G401 (cell line): ENCODE measurements at places on chromosomes 1 and 21.

- no peak for DNase-seq
These were observed 106.2 kb upstream of the DPT start for GRCh38 chr1:168835176-168835575.

DNA sequence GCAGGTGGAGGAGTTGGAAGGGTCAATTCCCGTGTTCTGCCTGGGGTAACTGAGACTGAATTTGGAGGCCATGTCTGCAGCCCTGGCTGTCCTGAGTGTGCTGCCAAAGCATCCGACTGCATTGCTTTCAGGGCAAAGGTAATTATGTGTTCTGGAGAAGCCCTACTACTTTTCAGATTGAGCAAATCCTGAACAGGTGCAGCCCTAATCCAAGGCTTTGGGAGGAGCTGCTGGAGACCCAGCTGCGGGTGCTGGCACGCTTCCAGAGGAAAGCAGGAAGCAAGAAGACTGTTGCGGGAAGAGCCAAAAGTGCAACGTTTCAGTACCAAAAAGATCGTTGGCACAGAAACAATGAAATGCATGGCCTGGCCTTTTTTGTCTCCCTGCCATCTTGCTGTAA, 73.7 kb upstream of the NRIP1 start:
- DNase-seq = peak; percentile 7

DNA sequence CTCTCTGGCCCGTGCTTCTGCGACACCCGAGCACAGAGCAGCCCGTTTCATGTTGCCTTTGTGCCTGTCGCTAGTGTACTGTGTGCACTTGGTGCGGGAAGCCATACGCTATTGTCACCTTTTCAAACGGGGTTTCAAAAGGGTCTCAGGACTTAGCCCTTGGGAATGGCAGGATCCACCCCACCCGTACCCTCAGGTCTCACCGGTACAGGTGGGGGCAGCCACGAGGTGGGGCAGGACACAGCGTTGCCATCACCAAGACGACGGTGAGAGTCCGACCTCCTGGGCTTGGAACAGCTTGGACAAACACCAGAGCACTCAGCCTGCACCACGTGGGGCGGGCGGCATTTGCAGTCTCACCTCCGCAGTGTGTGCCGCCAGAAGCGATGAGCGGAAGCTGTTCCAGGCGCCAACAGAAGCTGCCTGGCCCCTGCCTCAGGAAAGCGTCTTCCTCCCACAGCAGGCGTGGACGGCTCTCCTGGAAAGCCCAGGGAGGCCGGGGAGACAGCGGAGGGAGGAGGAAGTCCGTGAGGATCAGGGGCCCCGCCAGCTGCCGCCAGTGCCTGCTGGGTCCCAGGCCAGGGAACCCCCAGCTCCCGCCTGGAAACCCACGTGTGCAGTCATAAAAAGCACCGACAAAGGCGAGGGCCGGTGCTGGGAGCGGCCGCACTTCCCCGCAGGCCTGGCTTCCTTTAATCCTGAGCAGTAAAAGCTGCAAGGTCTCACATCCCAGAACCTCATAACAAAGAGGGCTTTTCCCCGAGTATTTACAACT, 131.3 kb upstream of the ARHGEF16 start:
- DNase-seq = no peak

GRCh38 chr1:46527474-46528296, 23.8 kb downstream of the KNCN start:
- peak; percentile 85 for DNase-seq

DNA sequence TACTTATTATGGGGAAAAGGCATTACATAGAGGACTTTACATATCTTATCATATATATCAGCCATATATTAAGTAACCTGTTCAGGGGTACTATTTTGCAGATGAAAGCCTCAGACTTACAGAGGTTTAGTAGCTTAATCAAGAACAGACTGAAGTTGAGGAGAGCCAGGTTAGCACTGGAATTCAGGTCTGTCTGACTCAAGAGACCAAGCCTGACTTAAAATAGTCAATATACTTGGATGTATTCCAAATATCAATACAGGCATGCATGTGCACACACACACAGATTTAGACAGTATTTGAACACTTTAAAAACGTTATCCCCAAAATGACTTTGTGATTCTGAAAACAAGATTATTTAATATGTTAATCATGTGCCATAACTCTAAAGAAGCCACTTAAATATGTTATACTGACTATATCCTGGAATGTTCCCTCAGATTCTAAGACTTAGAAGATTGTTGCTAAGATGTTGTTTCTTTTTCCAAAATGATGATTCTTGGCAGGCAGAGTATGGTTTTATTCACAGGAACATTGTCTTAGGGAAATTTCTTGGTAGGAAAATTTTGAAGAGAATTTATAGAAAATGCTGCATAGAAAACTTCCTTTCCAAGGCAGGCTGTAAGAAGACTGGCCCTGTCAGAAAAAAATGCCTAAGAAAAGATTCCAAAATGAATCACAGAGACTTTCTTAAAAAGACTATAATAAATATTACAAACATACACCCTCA, 61.6 kb downstream of the ADAMTS1 start:
- DNase-seq = no peak

DNA sequence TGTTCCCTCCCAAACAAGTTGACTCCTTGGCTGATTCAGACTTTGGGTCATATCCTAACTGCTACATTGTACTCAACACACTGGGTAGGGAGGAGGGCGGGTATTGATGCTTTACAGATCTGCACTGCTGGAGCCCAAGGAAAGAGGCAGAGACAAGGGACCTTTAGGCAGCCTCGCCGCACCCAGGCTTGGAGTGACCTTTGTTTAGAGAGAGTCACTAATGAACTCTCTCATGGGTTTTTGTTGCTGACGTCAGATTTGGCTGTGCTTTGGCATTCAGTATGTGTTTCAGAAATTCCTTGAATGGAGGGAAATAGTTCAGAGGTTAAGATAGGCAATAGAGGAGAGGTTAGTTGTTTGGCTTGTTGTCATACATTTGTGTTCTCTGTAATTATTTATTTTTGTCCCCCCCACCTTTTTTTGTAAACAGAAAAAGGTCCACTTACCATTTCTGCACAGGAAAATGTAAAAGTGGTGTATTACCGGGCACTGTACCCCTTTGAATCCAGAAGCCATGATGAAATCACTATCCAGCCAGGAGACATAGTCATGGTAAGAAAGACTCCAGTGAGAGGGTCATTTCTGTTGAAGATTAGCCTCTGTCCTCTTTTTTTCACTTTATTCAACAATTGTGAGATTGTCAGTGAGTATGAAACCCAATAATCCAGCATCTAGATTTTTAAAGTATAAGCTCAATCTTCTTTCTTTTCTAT, 116.1 kb downstream of the ATP5PO start:
- DNase-seq = no peak

DNA sequence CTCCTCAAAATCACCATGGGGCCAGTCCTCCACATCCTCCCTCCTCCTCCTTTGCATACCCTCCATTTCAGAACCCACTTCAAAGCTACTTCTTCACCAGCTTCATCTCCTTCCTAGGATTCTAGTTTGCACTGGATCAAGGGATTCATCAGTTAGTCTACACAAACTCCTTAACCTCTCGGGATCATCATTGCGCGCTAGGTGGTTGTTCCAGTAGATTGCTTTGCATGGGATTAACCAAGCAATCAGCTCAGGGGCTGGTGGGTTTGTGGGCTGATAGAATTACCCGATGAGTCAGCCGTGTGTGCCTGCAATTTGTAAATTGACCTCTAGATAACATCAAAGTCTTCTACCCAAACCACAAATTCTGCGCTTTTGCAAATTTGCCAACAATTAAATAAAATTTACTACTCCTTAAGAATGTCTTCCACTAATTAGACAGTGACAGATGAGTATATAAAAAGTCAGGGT, 7.7 kb downstream of the KANK4 start:
- no peak for DNase-seq

- peak; percentile 51 for DNase-seq
These were observed 2.5 kb downstream of the CDC42BPA start for GRCh38 chr1:227315629-227316346.

GRCh38 chr1:59092126-59092525, 204.8 kb upstream of the FGGY start:
- no peak for DNase-seq

- no peak for DNase-seq
These were observed 17.0 kb downstream of the CD34 start for GRCh38 chr1:207893737-207894582.

DNA sequence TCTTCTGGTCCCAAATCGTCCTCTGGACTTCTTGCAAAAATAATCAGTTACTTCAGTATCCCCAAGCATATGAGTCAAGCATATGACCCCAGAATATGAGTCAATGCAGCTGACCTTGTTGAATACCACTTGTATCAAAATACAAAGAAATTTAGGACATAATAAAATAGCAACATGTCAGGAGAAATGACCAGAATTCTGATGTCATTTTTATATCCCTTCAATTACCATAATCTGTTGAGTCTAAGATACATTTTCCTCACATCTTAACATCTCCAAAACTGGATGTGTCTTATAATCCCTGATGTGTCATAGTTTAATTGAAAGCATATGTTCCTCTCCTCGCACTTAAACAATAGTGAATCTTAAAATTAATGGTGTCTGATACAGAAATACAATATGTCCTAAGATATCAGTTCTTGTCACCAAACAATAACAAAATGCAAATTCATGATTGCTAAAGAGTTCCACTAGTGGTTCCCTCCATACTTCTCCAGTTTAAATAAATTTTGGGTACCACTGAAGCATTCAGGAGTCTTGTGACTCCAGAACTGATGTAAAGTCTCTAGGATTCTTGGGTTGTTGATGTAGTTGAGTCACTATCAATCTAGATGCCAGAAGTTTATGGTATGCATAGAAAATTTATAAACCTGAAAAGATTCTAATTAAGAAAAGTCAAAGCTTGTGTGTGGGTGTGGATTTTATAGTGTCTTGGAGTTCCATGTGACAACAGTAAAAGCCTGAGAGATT, 41.8 kb downstream of the KIFAP3 start:
- DNase-seq = no peak

- DNase-seq = no peak
These were observed 100.3 kb downstream of the ARHGEF10L start for GRCh38 chr1:17639703-17640340.

DNA sequence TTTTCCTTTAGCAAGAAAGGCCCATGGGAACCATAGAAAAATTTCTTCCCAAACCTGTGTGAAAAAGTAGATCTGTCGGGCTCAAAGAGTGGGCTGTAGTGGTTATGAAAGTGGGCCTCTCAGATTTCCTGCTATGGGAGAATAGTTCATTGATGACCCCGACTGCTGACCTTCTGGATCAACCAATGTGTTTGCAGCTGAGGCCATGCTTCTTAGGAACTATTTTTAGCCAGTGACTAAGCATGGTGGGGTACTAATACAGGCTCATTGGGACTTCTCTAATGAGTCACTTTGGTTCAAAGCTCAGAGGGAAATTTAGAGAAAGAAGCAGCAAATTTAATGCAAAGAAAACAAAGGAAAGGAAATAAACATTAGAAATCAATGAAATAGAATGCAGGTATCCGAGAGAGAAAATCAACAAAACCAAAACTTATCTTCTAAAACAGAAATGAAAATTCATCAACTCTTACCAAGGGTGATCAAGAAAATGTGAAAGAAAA, 12.6 kb upstream of the PSMA5 start:
- DNase-seq = no peak

- DNase-seq = no peak
These were observed 56.5 kb downstream of the CD46 start for GRCh38 chr1:207808322-207808705.

DNA sequence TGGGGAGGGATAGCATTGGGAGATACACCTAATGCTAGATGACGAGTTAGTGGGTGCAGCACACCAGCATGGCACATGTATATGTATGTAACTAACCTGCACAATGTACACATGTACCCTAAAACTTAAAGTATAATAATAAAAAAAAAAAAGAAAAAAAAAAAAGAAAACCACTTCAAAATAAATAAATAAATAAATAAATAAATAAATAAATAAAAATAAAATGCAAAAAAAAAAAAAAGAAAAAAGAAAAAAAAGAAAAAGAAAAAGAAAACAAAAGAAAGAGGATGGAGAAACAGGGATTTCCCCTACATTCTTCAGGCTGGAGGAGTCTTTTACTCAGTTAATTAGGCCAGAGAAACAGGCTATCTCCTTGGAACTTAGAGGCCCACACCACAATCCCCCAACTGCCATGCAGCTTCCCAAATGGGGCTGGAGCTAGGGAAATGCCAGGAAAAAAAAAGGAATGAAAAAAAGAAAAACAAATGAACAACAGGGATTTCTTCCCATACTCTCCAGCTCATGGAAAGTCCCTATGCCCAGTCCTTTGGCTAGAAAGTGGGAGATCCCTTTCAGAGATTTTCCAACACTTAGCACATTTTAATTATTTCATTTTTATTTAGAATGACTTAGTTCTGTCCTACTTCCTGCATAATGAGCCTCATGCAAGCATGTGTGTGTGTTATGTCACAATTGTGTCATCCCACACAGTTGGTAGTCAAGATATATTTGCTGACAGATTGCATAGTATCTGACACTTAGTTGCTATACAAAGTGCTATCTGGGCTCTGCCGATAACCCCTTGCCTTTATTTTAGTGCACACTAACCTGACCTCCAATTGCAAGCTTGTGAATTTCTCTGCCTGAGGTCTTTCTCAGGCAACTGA, 486.4 kb downstream of the PLPP3 start:
- DNase-seq = no peak

GRCh38 chr1:240254778-240255291, 163.2 kb downstream of the FMN2 start:
- no peak for DNase-seq

DNA sequence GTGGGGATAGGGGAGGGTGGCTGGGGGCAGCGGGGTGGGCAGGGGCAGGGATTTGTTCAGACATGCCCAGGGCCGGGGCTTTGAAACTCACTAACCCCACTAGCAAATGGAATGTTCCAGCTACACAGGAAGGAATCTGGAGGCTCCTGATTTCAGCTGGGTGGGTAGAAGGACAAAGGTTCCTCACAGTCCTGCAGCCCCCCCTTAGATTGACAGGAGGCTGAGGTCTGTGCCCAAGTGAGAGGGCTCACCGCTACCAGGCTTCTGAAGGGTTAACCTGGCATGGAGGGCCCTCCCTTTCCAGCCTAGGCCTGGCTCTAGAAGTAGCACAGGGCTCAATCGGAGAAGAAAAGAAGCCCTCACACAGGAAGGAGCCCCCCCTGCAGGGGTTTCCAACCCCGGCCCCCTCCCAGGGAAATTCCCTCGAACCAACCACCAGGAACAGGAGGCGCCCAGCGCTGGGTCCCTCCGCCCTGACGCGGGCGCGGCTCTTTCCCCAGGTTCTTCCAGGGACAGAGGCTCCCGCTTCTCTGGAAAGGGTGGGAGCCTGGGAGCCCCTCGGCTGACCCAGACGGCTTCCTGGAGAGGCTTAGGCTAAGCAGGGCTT, 3.3 kb downstream of the EPHA2 start:
- DNase-seq = no peak

DNA sequence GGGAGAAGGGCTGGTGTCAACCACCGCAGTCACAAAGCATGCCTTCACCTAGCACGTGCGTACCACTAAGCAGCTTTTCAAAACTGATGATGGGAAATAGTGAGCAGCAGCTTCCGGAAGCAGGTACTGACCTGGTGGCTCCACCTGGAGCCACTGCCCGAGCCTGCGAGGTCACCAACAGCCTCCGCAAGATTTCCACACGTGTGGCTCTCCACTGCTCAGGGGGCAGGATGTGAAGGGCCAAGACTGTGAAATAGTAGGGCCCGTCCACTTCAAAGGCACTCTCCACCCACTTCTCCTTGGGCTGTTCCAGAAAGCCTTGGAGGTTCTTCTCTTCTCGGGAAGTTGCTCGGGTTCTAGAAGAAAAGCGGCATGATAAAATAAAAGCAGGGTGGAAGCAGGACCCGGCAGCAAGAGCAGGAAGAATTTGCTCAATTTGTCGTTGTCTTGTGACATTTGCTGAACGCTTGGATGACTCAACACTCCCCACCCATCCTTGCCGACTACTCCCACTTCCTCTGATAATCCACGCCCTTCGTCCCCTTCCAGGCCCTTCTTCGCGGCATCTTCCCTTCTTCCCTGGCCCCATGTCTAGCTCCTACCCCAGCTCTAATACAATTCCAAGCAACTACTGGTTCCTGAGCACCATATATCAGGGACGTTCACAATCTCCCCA, 124.9 kb upstream of the IFFO2 start:
- no peak for DNase-seq
